ENCODE measurements at places on chromosomes 6 and 20.

DNA sequence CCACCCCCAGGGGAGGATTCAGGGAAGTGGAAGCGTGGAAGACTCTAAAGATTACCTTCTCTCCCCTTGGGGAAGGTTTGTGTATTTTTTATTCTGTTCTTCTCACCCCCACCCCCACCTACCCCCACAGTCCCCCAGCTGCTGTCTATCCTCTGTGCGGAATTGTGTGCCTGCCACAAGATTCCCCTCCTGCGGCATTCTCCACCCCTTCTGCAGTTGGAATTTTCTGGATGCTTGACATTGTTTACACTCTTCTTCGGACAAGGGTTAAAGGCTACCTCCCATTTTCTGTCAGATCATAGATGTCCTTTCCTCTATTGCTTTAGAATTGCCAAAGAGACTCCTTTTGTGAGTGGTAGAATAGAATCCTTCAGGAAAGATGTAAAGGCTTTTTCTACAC lies 60.4 kb upstream of the EDN3 start:
- no peak for DNase-seq

- no peak for DNase-seq
These were observed at the start of gene RSPO3 for GRCh38 chr6:127118298-127119101. RSPO3 (plus strand) TSS chr6:127118671; CDS start chr6:127119193, 522 bp downstream.

GRCh38 chr6:112296694-112297093 lies 42.3 kb upstream of the LAMA4 start:
- no peak for DNase-seq

DNA sequence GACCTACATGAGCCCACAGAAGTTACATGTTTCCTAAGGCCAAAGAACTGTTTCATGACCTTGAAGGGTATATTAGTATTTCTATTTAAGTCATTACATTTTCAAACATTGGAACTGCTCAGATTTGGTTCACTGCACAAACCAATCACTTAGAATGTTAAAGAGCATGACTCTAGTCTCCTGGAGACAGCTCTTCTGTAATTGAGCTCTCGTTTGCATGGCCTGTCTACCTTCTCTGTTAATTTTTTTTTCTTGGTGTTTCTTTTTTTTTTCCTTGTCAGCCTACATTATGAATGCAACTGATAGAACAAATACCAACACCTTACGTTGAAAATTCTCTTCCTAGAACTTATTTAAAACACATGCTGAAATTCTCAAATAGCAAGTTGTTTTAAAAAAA lies 860.2 kb upstream of the MAP3K7 start:
- no peak for DNase-seq

DNA sequence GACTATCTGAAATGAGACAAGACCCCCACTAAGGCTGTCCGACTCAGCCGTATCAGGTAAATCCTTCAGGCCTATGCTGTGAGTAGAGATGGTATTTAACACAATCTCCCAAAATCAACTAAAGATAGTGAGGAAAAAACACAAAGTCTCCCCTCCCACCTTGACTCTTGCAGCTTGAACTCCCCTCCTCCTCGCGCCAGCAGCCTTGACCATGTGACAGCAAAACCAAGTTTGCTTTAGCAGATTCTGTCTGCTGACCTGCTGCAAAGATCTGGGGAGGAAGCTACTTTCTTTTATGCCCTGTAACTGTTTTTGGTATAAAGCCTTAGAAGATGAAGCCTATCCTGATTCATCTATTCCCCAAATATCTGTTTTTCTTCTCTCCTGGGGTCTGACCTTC lies 509.5 kb downstream of the CDH26 start:
- DNase-seq, result no peak

- DNase-seq, result peak; percentile 34
These were observed 165.8 kb downstream of the ZFAND3 start for GRCh38 chr6:37985355-37985754.

- DNase-seq, result no peak
These were observed 145.7 kb downstream of the KHDC1L start for GRCh38 chr6:73079611-73079955.

DNA sequence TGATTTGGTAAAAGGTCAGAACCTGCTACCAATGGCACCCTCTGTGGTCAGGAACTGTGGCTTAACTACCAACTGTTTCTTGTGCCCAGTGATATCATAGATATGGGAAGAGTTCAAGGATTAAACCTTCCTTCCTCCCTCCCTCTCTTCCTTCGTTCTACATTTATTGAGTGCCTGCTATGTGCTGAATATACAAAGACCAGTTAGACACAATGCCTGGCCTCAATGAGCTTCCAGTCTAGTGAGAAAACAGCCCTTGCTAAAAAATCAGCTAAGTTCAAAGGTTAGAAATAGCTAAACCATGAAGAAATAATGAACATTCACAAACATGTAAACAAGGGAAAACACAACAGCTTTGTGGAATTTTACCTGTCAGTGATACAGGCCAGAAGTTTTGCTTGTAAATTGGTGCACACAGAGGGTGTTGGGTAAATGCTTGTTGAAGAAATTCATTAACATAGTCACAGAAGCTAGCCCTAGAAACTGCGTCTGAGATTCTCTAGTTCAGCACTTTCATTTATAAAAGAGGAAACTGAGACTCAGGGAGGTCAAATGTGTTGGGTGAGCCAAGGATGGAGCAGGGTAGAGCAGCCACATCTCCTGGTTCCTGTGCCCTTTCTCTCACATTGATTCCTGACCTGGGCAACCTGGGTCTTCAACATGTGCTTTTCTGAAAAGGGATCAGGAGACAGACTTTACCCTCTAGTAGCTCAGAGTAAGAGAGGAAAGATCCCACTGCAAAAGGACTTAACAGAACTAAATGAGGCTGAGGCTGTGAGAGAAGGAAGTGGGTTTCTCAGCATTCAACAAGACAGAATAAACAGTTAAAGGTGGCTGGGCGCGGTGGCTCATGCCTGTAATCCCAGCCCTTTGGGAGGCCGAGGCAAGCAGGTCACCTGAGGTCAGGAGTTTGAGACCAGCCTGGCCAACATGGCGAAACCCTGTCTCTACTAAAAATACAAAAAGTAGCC lies 14.4 kb upstream of the FOXO3 start:
- no peak for DNase-seq

DNA sequence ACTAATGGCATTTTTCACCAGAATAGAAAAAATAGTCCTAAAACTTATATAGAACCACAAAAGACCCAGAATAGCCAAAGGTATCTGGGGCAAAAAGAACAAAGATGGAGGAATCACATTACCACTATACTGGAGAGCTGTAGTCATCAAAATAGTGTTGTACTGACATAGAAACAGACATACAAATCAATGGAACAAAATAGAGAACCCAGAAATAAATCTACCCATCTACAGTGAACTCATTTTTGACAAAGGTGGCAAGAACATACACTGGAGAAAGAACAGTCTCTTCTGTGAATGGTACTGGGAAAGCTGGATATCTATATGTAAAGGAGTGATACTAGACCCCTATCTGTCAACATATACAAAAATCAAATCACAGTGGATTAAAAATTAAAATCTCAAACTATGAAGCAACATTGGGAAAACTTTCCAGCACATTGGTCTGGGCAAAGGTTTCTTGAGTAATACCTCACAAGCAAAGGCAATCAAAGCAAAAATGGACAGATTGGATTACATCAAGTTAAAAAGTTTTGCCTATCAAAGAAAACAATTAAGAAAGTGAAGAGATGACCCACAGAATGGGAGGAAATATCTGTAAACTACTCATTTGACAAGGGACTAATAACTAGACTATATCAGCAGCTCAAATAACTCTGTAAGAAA lies 120.5 kb downstream of the MEI4 start:
- no peak for DNase-seq

- no peak for DNase-seq
These were observed 55.7 kb downstream of the GNAS start for GRCh38 chr20:58908221-58908620.

GRCh38 chr6:160141001-160141726 lies 19.5 kb downstream of the SLC22A1 start:
- DNase-seq, result no peak

- no peak for DNase-seq
These were observed 10.5 kb downstream of the PIGT start for GRCh38 chr20:45426320-45427016.

- no peak for DNase-seq
These were observed 61.3 kb downstream of the BMP6 start for GRCh38 chr6:7787137-7787608.

DNA sequence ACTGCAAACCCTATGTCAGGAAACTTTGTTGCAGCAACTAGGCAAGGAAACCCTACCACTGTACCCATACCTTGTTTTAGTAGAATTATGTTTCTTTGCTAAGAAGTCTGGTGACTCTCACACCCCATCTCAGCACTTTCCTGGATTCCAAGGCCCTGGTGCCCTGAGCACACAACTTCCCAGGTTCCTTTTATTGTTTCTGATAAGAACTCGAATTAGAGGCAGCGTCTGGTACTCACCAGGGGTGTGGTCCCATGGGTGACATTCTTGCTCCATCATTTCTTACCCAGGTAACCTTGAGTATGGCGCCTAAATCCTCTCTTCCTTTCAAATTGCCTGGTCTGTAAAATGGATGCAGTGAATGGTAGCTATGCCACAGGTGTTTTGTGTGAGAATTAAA lies 34.1 kb downstream of the MYB start:
- DNase-seq, result no peak

DNA sequence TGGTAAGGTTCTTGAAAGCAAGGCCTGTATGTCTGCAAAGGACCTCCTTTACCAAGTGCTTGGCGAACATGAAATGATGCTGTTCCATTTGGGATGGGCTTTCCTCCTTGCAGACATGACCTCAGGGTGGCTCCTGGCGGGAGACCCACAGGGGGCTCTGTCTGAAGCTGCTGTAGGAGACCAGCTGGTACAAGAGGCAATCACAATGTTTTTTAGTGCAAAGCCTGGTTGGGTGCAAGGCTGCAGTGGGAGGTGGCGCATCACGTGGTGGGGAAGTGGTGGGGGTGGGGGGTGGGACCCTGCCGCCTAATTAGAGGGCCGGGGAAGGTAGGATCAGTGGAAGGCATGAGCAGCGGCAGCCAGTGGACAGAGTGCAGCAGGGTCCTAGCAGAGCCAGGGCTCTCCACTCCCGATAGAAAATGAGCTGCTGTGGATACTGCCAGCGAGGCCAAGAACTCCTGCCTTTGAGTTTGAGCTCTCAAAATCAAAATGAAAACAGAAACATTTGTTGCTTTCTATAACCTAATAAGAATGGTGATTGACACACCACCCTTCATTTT lies 9.1 kb upstream of the ARMC2 start:
- DNase-seq, result no peak

GRCh38 chr20:35451295-35451694 lies 4.1 kb upstream of the CEP250 start:
- DNase-seq, result no peak

DNA sequence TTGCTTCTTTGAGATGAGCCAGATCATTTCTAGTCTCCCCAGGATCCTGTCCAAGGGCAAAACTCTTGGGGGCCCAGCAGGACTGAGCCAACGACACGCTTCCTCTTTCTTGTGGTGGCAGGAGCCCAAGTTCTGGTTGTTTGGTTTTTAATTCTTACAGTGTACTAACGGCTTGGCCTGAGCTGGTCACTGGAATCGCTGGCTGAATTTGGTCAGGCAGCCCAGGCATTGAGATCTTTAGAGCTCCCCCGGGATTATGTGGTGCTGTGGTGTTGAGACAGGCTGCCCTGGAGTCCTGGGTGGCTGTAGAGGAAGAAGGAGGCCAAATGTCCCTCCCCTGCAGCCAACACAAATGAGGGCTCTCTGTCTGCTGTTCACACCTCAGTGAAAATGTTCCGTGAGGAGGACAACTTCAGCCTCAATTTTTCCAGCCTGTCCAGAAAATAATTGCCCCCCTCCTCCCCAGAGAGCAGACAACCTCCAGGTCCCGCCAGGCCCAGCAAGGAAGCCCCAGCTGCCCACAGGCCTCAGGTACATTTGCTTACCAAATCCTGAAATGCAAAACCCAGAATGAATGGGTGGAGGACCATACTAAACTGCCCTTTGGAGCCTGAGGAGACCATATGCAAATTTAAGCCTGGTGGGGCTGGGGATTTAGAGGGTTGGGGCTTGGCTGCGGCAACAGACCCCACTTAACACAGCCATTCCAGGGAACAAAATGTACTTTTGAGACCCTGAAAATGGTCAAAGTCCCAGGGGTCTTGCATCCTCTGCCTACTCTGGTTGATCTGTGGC lies 23.6 kb downstream of the BNIP5 start:
- no peak for DNase-seq

GRCh38 chr6:159884720-159885119 lies 6.1 kb upstream of the MAS1 start:
- no peak for DNase-seq

DNA sequence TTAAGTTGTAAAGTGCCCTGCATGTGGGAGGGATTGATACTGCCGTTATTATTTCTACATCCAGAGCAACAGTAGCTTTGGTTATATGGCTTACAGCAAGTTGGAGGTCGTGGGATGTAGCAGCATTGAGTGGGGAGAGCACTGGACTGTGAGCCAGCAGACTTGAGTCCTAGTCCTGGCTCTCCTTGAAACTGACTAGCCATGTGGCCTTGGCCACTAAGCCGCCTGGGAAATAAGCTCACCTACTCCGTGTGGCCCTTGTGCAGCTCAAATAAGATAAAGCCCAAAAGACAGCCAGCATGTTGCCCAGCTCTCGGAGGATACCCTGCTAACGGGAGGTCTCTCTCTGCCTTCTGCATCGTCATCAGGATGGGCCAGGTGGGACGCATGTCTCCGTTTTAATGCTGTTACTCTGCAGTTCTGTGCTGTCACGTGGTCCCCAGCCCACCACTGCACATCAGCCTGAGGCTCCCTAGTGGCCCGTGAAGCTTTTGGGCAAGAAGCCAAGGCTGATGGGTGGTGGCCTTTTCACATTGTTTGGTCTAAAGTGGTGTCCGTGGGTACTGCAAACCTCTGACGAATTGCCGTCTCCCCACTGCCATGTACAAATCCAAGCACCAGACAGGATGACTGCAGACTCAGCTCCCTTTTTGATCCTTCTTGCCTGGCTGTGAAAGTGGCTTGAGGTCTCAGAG lies 7.9 kb downstream of the EPB41L1 start:
- DNase-seq, result no peak

DNA sequence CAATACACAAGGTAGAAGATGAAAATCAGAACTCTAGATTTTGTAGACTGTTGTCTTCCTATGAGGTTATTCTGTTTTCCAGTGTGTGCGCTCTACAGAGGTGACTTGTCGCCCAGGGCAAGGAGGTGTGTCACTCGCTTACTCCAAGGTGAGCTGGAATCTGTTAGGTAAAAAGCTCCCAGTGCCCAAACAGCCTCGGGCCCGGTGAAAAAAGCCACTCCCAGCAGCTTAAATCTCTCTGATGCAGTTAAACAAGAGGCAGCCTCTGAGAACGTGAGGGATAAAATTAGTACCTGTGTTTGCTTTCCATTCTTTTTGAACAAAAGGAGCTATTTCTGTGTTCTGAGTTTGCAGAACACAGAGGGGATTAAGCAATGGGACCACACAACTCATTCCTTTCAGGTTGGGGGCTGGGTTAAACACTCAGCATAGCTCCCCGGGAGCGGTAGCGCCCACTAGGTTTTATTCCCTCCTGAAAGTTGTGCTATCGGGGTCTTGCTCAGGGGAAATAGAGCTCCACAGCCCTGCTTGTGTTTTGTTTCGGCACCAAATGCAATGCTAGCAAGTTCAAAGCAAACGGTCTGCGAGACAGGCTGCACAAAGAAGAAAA lies 181.2 kb downstream of the FOXA2 start:
- no peak for DNase-seq
